ENCODE measurements at places on chromosomes 6 and 20.
A peak's percentile ranks its signal among the peaks of the same experiment; 100 is the strongest.

GRCh38 chr6:90078513-90079289 is 184.4 kb downstream of the GJA10 start:
- DNase-seq, result no peak

DNA sequence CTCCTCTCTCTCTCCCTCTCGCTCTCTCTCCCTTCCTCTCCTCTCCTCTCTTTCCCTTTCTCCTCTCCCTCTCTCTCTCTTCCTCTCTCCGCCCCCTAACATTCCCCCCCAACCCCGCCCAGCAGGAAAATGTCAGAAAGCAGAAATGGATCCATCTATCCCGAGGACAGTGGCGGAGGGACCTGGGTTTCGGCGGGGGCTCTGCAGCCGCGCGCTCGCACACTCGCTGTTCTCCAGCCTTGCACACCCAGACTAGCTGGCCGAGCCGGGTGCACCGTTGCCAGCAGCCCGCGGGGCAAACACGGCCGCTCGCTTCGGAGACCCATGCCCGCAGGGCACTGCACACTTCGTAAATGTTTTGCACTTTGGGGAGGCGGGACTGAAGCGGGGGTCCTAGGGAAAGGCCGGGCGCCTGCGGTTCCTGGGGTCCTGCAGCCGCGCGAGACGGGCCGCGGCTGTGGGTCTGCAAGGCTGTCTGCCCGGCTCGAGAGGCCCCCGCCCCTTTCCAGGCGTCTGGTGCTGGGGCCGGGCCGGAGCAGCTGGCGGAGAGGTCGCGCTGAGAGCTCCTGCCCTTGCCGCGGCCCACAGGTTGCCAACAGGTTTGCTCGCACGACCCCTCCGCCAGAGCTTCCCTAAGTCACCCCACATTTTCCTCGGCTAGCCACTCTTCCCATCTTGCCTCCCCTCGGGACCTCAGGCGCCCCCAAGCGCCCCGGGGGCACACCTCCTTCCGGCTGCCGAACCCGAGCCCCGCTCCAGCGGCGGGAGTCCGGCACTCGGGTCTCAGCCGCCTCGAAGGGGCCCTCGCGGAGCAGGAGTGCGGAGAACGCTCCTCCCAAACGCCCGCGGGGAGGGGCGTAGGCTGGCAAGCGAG is 818 bp upstream of the MDGA1 start:
- no peak for DNase-seq

- DNase-seq, result no peak
Observed at GRCh38 chr6:137680705-137681346, 186.2 kb upstream of the TNFAIP3 start.

GRCh38 chr6:113364766-113365165 is 492.4 kb upstream of the MARCKS start:
- DNase-seq, result no peak

DNA sequence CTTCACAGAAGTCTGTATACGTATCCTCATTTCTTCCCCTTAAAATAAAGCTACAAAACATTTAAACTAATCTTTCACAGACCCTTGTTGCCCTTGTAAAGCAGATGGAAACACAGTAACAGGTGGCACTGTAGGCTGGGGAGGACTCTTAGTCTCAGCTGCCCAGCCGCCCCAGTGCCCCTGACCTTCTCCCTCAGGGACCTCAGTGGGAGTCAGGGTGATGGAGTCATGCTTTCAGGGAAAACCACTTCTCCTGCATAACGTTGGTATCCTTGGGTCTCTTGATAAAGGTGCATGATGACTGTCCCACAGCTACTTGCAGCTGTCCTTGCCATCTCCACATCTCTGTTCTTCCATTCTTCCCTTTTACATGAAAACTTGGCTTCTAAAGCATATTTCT is 198.6 kb downstream of the CDKAL1 start:
- DNase-seq, result no peak

DNA sequence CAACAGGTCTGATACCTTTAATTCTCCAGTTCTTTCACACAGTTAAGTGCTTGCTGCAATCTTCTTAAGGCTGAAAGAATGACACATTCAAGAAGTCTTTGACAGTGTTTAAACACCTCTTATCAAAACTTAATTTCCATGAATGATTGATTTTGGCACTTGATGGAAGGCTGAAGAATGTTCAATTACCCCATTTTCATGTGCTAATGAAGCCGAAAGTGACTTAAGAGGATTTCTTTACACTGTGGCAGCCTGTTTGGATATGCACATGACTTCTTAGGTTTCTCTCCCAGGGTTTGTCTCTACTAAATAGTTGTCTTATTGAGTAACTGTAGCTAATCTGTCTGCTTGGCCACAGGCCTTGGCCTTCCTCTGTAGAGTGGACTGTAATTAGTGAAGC is 81.1 kb upstream of the PRDM1 start:
- no peak for DNase-seq

GRCh38 chr20:25389858-25390537 is 637 bp downstream of the ABHD12 start:
- DNase-seq, result no peak

DNA sequence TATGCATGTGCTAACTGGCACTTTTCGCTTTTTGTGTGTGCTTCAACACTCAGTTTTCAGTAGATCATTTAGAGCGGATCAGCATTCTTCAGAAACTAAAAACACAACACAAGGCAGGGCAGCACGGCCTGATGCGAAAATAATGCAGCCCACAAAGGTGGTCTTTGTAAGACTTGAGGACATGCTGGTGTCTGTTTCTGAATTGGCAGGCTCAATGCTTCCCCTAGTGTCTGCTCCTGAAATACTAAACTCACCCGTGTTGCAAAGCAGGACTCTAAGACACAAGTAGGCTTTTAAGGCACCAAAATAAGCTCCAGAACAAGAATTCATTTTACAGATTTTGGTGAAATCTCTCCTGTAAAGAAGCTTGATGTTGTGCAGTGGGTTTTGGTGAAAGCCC is 676.5 kb downstream of the TENT5A start:
- no peak for DNase-seq

DNA sequence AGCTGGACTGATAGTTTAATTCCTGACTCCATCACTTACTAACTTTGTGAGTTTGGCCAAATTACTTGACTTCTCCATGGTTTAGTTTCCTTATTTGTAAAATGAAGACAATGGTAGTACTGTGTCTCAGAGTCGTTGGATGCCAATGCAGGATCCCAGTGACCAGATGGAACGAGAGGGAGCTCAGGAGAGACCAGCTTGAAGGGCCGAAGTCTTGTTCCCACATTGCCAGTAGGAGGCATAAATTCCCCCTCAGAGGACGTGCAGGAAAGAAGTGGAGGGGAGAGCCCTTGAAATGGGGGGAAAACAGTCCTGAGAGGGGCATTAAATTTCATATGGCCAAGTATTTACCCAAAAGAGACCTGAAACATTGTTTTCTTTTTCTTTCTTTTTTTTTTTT is 2.1 kb upstream of the MUC22 start:
- DNase-seq, result no peak

- DNase-seq, result peak; percentile 2
Observed at GRCh38 chr6:138601128-138601527, 101.8 kb upstream of the NHSL1 start.

DNA sequence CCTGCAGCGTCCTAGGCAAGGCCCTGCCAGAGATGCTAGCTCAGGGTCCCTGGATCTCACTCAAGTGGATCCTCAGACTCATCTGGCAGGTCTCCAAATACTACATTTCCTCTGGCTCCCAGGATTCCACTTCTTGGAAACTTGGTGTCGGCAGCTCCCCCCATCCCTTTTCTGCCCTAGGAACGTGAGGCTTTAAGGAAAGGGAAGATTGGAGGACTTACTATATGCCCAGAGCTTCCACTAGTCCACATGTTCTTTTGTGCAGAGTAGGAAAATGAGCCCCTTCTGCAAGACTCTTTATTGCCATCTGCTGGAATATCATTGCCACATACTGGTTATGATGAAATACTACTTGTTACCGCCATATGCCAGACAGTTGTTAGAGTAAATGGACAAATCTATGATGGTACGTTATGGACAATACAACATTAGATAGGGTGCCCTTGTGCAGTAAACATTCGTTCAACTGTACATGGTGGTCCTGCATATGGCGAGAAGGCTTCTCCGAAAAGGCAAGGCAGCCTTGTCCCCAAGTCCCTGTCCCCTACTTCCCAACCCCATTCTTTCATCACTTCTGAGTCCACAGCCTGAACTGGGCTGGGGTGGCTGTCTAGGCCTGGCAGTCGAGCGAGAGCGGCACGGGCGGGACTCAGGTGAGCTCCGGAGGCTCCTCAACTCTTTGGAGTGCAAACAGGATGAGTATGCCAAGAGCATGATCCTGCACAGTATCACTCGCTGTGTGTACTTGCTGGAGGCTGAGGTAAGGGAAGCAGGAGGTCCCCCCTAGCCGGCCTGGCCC is 780 bp downstream of the ARMC12 start:
- DNase-seq, result peak; percentile 72

DNA sequence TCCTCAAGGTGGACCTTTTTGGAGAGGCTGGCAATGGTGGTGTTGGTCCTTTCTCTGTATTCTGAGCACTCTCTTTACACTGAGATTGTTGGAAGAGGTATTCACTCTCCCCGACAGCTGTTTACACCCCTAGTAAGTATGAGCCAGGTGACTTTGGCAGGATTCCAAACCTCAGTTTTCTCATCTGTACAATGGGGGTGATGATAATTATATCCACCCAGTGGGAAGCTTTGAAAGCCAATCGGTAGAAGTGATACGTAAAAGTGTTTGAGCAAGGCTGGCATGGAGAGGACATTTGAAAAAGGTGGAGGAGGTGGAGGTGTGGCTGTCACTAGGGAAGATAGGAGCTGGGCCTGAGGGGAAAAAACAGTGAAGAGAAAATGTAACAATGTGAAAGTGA is 35.5 kb downstream of the ISM1 start:
- DNase-seq, result no peak

DNA sequence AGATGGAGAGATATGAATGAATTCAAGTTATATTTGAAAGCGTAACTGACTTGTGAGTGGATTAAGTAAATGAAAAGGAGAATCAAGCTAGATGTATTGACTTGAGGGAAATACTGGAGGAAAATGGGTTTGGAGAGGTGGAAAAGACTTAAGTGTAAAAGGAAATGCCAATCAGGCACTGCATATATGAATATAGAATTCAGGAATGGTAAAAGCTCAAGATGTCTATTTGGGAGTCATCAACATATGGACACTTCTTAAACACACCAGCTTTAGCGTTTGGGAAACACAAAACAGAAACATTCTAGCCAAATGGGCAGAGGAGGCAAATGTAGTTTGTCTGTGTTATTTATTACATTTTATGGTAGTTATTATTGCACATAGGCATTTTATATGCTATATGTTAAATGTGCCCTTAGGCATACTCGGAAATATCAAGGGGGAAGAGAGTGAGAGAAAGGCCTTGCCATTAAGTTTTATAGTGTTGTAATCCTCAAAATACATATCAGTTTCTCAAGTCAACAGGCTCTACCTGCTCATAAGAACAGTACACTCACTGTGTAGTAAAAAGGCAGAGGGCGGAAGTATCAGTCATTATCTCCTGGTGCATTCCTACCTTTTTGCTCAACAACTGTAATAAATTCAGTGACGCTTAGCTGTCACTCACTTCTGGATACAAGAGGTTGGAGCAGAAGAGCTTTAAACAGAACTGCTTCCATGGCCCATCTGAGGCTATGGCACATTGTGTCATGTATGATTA is 33.7 kb upstream of the ME1 start:
- DNase-seq, result no peak

DNA sequence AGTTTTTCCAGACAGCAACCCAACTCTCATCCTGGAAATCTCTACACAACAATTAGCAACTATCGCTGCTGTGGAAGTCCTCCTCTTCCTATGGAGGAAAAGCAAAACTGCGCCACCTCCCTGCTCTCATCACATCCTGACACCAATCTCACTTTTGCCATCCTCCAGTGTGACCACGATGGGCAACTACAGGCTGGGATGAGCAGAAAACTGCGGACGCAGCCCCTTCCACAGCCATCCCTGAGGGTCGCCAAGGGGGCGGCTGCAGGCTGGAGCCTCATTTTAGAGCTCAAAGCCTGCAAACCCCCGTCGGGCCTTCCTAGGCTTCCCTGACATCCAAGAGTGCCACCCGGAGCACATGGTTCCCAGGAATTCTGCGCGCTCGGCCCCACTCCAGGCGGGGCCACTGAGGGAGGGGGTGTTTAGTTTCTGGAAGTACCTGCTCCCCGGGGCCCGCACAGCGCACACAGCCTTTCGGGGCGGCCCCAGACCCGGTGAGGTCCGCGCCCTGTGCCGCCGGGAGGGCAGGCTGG is 1.2 kb downstream of the TCFL5 start:
- no peak for DNase-seq

- no peak for DNase-seq
Observed at GRCh38 chr6:7004581-7005297, 103.0 kb upstream of the RREB1 start.

DNA sequence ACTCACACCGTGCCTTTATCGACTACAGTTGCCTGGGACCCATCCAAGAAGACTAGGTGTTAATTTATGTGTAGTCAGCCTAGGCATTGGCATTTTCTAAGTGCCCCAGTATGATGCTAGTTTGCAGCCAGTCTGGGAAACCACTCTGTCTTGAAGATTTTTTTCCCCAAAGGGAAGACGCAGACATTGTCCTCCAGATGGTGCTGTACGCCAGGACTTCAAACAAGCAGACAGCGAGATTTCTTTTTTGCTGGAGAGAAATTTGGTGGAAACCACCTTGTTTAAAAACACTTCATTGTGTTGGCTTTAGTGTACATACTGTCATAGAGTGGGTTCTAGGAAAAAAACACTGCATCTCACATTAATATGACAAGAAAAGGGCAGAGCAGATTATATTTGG is 30.0 kb downstream of the ALDH5A1 start:
- DNase-seq, result peak; percentile 46

DNA sequence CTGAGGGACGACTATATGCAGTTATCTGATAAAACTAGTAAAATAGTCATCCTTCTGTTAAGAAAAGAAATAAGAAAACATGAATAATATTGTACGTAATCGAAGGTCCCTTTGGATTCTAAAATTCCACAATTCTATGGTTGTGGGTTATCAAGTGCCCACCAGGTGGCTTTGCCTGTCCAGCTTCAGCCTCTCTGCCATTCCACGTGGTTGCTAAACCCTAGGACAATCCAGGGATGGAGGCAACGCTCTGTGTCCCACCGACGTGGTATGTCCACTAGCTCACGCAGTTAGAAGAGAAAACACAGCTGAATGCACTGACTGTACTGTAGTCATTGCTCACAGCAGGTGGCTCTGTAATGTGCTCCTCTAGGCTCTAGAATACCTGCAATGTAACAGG is 349.3 kb downstream of the FARS2 start:
- no peak for DNase-seq

- DNase-seq, result no peak
Observed at GRCh38 chr20:60402189-60403058, 444.2 kb downstream of the CDH26 start.

DNA sequence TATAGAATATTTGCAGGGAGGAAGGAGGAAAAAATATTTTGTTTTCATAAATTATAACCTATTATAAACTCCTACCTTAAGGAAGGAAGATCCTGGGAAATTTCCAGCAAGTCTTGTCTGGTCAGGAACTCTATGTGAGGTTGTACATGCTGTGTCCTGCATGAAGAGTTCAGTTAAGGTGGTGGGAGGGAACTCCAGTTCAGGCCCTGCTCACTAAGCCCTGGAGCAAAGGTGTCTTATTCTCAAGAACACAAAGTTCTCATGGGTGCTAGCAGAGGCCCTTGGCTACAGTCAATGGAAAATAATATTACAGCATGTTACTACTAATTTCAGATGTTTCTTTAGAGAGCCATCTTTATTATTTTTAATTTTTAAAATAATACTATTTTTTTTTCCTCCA is 3.8 kb upstream of the OGFRL1 start:
- DNase-seq, result no peak

- no peak for DNase-seq
Observed at GRCh38 chr20:2221921-2222320, 73.9 kb upstream of the TGM3 start.

- DNase-seq, result no peak
Observed at GRCh38 chr6:37320646-37321045, 33.1 kb upstream of the RNF8 start.
